ENCODE measurements at places on chromosomes 13 and 19.

DNA sequence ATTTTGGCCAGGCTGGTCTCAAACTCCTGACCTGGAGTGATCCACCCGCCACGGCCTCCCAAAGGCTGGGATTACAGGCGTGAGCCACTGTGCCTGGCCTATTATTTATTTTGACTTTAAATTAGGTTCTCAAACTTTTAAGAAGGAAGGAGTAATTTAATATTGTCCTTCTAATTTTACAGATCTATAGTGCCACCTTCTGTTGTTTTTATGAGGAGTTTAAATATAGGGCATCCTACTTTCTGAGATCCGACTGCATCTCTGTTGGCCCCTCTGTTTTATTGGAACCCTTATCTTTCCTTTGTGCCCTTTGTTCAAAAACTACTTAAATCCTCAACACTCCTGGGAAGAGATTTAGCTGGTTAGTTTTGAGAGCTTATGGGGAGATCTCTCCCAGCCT is 25.4 kb upstream of the ZMYM5 start:
- no peak for DNase-seq

DNA sequence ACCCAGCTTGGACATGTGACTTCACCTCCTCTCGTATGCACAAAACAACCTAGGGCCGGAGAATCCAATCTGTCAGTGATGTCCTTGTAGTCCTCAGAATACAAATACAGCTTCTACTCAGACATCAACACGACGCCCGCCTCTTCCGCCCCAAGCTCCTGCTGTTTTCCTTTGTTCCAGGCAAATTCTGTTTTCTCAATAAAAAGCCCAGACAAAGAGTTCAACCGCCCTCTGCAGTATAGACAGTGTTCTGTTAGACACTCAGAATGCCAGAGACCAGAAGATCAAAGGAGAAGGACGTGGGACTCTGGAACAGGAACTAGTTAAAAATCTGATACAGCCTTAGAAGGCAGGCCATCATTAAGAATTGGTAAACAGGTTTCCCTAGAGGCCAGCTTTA is 42.0 kb upstream of the GGACT start:
- DNase-seq, result no peak

- no peak for DNase-seq
Observed at GRCh38 chr13:99322297-99323103, 15.3 kb upstream of the GPR183 start.

DNA sequence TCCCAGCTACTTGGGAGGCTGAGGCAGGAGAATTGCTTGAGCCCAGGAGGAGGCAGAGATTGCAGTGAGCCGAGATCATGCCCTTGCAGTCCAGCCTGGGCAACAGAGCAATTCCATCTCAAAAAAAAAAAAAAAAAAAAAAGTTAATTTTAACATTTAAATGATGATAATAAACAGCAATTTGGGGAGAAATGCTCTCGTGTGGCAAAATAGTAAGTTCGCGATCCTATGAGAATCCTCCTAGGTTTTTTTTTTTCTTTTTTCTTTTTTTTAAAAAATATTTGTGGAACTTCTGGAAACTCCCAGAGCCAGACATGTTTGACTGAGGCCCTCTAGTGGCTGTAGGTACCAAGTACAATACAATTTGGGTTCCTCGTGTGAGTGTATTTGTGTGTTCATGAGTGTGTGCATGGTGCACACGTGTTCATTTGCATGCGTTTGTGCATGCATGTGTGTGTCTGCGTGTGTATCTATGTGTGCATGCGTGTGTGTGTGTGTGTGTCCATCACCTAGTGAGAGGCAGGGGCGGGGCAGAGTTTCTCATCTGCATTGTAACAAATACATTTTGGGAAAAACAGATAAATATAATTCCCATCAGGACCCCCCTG is 31.2 kb downstream of the TMPRSS9 start:
- DNase-seq, result no peak

DNA sequence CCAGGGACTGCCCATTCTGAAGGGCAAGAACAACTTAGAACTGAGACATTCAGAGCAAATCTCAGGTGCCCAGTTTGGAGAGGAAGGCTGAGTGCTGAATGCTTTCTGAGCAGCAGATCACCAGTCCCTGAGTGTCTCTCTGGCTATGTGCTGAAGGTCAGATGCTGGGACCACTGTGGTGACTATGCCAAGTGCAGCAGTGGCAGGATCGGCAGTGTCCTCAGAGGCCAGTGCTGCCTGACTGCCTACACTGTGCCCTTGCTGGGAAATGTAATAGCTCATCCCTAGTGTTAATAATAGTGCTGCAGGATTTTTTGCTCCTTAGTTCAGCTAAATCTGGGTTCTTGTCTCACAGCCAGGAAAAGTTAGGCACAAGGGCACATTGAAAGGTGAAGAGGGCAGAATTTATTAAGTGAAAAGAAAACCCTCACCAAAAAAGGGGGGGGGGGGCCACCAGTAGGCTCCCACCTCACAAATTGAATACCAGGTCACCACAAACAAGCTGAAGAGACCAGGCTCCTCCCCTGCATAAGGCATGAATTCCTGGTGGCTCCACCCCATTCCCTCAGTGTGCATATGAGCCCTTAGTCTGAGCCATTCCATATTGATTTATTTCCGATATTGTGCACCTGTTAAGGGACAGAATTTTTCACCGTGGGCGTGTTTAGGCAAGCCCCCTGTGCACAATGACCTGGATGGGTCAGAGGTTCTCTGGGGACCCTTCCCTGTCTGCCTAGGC is 18.5 kb downstream of the RFXAP start:
- DNase-seq, result no peak

DNA sequence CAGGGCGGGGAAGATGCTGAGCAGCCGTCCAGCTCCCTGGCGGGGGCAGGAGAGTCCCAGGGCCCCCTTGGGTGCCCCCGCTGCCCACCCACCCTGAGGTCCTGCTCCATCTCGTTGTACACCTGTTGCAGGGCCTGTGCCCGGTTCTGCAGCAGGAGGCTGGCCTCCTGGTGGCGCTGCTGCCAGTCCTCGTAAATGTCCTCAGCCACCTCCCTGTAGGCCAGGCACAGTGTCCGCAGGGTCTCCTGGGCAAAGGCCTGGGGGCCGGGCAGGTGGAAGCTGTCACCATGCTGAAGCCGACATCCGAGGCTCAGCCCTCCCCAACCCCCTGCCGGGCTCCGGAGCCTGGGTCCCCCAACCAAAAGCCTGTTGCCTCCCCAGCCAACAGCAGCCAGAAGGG is 20.2 kb downstream of the ATP8B3 start:
- DNase-seq, result no peak

DNA sequence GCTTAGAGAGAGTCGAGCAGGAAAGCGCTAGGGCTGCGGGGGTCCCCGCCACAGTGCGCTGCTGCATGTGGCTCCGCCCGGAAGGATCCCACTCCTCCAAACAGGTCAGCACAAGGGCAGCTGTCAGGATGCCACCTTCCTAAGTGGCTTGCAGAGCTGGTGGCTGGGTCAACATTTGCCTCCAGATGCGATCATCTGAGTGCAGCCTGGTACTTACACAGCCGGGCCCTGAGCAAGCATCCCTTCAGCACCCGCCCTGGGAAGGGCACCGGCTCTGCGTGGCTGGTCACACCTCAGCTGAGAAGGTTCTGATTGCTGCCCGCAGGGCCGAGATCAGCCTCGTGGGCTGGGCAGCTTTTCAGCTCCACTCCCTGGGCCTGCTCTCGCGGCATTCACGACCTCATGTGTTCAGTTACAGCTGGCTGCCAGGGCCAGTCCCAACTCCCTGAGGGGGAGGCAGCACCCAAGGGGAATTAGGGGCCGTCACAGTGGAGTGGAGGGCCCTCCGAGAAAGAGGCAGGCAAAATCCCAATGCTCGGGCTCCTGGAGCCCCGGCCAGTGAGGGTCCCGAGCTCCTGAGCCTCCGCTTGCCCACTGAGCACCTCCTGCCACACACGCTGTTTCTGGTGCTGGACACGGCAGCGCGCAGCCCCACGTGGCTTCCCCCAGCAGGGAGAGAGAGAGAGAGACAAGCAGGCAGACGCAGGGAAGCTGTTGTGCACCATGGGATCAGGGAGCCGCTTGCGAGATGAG is 26.8 kb downstream of the AP1M1 start:
- DNase-seq, result no peak

DNA sequence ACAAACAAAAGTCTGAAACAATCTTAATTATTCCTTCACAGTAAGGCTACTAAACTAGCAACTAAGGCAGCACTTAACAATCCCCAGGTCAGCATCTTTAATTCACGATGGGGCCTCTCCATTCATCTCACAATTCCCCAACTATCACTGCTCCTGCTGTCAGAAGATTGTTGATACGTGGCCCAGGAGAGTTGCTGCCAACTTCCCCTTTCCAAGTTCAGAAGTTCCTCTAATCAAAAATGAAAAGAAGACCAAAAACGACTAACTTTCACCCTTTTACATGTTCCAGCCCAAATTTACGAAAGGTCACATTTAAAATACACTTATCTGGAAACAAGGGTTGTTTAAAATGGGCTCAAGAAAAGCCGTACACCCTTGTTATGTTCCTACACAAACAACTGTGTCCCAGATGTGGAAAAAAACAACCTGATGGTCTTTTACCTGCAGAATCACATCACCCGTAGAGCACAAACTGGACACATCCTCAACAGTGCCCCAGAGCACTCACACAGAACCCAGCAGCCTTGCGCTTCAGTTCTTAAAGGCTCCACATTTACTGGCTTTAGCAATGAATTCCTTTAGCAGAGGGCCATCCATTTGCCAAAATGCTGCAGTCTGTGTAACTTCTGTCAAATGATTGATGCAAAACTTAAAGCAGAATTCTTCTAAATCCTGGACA is 38.0 kb downstream of the PHF11 start:
- DNase-seq, result no peak

- no peak for DNase-seq
Observed at GRCh38 chr13:109389892-109390345, 396.5 kb downstream of the IRS2 start.

GRCh38 chr13:46648166-46648607 is 95.2 kb downstream of the LRCH1 start:
- no peak for DNase-seq

DNA sequence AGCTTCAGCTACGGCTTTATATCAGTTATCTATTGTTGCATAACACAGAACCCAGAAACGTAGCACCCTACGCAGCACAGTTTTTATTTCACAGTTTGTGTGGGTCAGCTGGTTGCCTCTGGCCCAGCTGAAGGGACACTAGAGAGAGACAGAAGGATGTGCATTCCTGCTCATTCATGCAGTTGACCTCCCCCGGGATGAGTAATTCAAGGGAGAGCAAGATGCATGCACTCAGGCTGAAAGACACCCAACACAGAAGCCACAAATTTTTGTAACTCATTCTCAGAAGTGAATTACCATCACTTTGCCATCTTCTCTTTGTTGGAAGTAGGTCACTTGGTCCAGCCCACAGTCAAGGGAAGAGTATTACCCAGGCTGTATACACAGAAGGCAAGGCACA is 89.5 kb downstream of the EFNB2 start:
- no peak for DNase-seq

- DNase-seq, result no peak
Observed at GRCh38 chr19:10182847-10183246, 11.9 kb downstream of the DNMT1 start.

- no peak for DNase-seq
Observed at GRCh38 chr19:50719566-50719965, at the start of gene SHANK1. Gene SHANK1 (minus strand): TSS chr19:50719802. CDS start chr19:50716919, 2,883 bp downstream.

DNA sequence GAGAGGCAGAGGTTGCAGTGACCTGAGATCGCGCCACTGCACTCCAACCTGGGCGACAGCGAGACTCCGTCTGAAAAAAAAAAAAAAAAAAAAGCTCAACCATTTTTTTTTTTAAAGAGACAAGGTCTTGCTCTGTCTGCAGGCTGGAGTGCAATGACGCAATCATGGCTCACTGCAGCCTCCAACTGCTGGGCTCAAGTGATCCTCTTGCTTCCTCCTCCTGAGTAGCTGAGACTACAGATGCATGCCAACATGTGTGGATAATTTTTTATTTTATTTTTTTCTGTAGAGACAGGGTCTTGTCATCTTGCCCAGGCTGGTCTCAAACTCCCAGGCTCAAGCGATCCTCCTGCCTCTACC is 10.3 kb downstream of the EHD2 start:
- no peak for DNase-seq

DNA sequence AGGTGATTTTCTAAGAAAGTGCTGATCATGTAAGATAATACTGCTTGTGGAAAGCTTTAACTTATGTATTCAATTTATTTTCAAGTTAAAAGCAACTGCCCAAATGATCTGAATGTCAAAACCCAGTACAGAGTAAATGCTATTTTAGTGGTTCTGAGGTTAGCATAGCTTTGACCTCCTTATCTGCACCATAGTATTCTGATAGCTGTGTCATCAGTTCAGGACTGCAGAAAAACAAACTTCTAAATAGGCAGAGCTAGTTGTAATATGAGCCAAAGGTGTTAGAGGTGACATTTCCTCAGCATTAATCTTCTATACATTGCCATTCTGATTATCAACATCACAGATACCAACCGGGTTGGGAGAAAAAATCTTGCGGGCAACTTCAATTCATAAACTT is 758.7 kb downstream of the SLITRK5 start:
- DNase-seq, result no peak

DNA sequence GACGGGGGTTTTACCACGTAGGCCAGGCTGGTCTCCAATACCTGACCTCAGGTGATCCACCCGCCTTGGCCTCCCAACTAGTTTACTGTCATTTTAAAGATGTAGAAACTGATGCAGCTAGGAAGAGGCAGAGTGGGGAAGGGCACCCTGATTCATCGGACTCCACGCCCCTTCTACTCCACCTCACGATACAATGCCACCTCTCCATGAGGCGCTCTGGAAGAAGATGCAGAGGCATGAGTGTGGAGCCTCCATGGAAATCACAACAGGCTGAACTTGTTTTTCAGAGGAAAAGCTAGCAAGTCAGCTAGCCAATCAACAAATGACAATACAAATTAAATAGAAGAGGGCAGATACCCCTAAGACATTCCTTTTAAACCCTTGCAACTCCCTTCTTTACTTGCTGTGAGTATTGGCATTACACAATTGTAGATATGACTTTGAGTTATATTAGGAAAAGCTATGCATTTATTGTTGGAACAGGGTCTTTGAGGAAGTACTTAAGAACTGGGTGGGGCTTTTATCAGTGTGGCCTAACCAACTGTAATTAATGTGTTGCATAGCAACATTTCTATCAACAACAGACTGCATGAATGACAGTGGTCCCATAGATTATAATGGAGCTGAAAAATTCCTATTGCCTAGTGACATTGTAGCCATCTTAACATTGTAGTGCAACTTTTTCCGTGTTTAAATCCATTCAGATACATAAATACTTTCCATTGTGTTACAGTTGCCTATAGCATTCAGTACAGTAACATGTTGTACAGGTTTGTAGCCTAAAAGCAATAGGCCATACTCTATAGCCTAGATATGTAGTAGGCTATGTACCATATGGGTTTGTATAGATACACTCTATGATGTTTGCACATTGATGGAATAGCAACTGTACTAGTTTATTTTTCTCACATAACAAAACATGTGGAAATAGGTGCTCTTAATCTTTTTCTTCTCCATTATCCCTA is 17.6 kb downstream of the WDFY2 start:
- DNase-seq, result no peak

- DNase-seq, result no peak
Observed at GRCh38 chr19:47511681-47512080, 3.2 kb downstream of the NAPA start.
